ENCODE measurements at places on chromosomes 12 and 14.

DNA sequence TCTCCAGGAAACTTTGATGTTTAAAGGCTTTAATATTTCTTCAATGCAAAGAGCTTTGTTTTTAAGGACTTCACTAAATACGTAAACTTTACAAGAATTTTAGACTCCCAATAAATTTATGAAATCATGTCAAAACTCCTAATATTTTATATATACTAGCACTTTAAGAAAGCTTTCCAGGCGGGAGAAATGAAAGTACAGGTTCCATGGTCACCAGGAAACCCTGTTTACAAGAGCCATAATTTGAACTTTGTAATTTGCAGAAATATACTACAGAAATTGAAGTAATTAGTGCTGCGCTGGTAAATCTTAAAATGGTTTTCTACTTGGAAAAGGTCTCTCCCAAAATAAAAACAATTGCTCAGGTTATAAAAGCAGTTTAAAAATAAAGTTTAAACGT is 8.8 kb downstream of the CCDC92 start:
- no peak for DNase-seq

DNA sequence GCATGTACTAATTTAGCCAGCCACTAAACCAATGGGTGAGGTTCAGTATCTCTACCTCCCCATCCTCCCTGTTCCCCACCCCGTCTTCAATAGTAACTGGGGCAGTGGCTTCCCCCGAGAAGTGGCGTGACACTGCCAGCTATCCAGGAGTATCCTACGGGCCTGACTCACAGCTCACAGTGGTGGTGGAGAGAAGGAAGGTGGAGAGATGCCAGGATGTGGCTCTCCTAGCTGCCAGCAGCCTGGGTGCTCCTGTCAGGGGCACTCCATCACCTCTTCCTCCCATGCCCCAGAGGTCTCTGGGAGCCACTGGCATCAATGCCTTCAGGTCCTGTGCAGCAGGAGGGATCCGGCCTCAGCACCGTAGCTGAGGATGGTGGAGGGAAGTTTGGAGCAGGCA is 49.0 kb downstream of the TSPAN11 start:
- DNase-seq, result no peak

DNA sequence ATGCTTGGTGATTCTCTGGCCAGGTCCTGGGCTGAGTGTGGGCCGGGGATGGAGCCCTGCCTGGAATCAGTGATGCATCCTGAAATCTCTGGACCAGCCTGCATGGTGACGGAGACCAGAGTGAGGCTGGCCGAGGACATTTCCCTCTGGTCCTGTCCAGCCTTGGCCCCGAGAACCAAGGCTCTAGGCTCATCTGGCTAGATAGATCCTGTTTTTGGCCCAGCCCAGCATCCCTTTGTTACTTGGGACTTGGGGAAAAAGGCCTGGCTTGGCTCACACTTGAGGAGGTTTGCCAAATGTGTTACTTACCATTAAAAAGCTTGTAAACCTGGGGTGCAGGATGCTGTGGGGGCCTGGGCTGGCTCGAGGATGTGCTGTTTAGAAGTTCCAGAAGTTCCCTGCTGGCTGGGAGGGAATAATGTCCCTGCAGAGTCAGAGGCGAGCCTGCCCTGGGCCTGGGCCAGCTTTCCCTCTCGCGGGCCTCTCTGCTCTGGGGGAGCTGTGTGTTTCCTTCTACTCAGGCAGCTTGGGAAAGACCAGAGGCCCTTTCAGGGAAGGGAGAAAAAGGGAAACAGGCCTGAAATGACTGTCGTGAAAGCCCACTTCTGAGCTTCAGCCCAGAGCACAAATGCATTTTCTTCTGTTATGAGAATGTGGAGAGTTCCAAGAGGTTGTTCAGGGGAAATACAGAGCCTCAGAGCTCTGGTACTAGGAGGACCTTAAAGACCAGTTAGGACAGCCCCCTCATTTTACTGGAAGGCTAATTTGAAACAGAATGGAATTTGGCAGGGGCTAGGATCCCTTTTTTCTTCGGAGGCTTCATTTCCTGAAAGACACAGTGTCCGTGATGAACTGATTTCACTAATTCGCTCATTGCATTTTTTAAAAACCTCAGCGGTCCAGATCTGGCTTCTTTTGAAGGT is 47.2 kb upstream of the CTDSP2 start:
- DNase-seq, result peak; percentile 54

- DNase-seq, result no peak
Measured at GRCh38 chr12:52164624-52165023, 27.2 kb downstream of the KRT80 start.

GRCh38 chr12:65535946-65536345 is 257.5 kb downstream of the MSRB3 start:
- DNase-seq, result no peak

GRCh38 chr14:92981726-92982125 is 58.8 kb downstream of the CHGA start:
- DNase-seq, result no peak

DNA sequence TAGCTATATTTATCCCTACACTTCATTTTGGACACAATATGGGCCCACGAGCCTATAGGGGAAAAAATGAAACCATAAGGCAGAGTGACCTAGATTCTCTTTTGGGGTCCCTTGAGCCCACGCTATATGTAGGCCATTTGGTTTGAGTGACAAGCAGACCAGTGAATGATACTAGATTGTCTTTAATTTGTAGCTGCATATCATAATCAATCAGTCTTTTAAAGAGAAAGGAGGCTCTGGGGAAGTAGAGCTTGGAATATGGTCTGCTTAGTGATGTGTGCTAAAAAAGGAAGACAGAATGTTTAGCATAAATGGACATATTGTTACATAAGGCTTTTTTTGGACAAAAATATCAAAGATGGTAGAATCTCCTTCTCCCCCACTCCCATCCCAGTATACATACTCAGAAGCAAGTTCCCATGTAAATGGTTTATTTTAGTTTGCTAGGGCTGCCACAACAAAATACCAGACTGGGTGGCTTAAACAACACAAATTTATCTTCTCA is 140.8 kb downstream of the CAPZA3 start:
- no peak for DNase-seq

- no peak for DNase-seq
Measured at GRCh38 chr12:59388694-59389093, 207.1 kb upstream of the SLC16A7 start.

- no peak for DNase-seq
Measured at GRCh38 chr14:104422837-104423681, 156.5 kb upstream of the C14orf180 start.

- no peak for DNase-seq
Measured at GRCh38 chr14:100871234-100872186, 32.0 kb downstream of the RTL1 start.

- DNase-seq, result no peak
Measured at GRCh38 chr12:121467638-121468498, 68.0 kb downstream of the RNF34 start.

- DNase-seq, result no peak
Measured at GRCh38 chr14:75174066-75174465, 2.3 kb downstream of the TMED10 start.

- DNase-seq, result no peak
Measured at GRCh38 chr12:102396276-102396675, 84.1 kb downstream of the IGF1 start.

DNA sequence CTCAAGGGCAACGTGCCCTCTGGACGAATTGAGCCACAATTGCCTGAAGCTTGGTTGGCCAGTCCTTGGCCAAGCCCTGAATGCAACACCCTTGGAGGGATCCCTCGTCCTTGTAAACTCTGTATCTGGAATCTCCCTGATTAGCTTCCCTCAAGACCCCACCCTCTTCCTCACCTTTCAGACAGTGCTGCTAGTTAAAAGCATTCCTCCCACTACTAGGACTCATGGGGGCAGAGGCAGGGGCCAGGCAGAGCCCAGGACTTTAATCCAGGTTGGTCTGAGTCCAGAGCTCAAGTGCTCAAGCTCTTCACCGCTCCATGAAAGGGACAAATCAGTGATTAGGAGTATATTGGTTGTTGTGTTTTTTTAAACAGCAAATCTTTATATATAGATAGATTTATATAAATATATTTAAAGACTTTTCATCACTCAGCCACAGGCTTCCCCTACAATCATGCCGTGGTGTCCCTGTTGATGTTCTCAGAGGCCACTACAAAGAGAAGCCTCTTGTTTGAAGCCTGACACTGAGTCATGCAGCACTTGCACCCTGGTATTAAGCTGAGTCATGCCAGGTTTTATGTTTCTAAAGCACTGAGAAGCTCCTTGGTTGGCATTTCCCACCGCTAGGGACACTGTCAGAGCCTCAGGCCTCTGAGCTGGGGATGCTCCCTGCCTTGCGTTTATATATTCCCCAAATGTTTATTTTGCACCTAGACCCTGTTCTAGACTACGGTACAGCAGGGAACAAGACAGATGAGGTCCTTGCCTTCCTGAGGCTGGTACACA is 53.8 kb upstream of the GSC start:
- no peak for DNase-seq

- DNase-seq, result no peak
Measured at GRCh38 chr12:31215518-31216232, 110.3 kb downstream of the SINHCAF start.

DNA sequence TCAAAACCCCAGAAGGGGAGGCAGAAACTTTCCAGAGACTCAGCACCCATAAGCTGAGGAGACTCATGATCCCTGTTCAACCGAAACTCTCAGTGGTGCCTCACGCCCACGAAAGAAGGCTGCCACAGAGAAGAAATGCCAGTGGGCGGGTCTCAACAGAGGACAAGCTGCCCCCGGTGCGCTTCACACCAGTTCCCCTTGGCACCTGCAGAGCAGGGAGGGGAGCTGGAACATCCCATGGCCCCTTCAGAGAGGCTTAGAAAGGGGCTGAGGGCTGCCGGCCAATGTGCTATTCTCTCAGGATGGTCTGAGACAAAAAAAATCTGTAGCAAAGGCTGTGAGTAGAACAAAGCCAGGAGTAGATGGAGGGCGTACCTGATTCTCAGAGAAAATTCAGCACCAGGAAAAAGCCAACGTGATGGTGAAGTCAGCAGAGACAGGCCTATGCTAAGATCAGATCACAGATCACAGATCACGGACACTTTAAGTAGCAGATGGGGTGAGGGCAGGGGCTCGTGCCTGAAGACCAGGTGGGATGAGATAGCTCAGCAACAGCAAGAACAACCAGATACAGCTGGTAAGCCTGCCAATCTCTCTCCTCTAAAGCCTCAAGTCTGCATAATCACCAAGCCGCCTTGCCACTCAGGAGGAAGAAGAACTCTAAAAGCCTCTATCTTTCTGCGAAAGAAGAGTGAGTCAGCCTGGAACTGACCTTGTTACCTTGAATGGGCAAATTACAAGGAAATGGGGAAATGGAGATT is 206.4 kb upstream of the GRIP1 start:
- DNase-seq, result no peak

Measured in omental fat pad (tissue), 4 donors.